ENCODE measurements at places on chromosomes 6 and 20. TPM values are rescaled to one million over a fixed set of nuclear protein-coding genes. Genes with fewer than 3 reads are reported as not detected.

DNA sequence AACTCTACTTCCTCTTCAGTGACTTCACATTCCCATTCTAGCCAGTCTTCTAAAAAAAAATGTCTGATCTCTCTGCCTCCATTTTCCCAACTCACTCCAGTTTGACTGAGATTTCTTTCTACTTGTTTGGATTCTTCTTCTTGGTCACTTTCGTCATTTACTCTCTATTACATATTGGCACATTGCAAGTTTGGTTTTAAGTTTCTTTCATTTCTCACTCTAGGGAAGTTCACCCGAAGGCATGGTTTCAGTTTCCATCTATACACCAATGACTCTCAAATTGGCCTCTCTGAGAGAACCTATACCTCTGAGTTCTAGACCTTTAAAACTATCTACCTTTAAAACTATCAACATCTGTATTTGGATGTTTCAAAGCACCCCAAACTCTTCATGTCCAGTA is 51.3 kb downstream of the CD109 start:
- no peak for DNase-seq

DNA sequence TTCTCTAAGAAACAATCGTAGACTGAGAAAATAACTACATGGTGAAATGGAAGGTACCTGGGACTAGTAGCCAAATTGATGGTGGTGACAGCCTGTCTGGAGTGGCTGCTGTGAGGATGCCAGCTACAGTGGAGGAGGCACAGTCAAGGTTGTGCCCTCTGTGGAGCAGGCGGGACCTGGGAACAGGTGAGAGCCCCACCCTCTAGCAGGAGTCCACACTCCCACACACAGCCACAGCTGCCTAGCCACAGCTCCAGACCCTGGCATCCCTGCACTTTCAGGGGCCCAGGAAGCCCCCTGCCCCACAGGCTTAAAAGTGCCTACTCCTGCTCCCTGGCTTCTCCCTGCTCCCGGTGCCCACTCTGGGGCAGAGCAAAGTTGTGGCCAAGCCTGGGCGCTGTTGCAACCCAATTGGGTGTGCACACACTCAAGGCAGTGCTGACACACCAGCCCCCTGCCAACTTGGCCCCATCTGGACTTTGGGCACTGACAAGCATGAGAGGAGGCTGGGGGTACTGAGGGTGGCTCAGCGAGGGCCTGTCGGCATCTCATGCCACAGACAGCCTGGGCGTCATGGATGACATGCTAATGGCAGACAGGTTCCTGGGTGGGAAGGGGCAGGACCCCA is 548.7 kb downstream of the TBC1D32 start:
- DNase-seq, result peak; percentile 69

DNA sequence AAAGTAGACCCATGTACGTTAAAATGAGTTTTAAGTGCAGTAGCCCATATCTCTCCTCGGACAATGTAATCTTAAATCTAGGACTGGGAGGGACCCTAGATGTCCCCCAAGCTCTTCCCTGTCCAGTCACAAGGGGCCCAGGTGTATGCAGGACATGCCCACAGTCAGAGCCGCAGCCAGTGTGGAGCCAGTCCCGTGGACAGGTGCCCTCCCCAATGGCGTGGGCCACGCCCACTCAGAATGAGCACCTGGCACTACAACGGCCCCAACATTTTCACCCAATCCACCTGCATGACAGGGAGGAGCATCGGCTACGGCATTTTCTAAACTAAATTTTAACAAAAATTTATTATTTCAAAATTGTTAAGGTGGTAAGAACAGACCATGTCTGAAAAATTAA is 53.2 kb downstream of the WDR27 start:
- peak; percentile 53 for DNase-seq

DNA sequence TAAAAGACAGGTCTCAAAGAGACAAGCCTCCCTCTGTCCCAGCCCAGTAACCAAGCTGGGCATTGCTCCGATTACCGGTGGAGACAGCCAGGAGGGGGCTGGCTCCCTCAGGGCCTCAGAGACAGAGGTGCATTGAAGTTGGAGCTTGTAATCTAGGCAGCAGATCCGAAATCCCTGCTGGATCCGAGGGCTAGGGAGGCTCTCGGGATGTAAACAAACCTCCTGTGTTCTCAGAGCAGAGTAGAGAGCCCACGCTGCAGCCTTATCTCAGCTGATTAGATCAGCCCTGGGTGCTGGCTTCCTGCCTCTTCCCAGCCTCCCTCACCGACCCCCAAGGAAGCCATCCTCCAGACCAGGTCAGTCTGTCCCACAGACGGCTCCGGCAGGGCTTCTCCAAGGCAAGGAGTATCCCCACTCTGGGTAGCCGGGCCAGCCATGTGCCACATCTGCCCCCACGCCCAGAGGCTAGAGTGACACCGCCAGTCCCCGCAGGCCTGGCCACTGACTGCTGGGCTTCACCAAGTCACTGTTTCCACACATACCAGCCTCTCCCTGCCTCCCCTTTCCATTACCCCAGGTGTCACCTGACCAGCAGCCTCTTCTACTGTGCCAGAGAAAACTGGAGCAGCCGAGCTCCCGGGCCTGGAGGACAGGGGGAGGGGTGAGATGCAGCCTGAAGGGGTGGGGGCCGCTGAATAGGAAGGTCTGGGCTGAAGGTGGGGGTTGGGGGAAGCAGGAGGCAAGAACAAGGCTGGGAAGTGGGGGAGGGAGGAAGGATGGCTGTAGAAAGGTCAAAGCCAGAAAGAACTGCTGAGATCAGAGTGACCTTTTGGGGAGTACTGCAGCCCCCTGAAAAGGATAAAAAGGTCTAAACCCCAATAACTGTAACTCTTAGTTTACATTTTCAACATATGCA is 6.0 kb downstream of the SDC4 start:
- peak; percentile 78 for DNase-seq

DNA sequence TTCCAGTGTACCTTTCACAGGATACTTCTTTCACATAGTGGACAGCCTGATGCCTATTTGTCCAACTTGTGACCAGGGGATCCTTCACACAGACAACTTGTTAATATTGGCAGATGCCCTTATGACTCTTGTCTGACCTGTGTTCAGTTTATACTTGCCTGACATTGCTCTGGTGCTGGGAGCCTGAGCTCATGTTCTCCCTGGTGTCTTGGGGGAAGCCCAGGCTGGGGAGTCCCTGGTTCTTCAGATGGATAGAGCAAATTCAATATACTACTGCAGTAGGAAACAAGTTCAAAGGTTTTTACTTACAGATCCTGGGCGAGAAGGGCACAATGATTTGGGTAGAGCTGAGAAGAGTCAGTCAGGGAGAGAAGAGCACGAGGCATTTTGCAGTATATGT is 76.1 kb downstream of the NKAIN2 start:
- no peak for DNase-seq

The TAF4 gene
- 13.2 TPM for total RNA-seq
